ENCODE measurements at places on chromosomes 3 and 15. TPM values are rescaled to one million over a fixed set of nuclear protein-coding genes. Genes with fewer than 3 reads are reported as not detected.

DNA sequence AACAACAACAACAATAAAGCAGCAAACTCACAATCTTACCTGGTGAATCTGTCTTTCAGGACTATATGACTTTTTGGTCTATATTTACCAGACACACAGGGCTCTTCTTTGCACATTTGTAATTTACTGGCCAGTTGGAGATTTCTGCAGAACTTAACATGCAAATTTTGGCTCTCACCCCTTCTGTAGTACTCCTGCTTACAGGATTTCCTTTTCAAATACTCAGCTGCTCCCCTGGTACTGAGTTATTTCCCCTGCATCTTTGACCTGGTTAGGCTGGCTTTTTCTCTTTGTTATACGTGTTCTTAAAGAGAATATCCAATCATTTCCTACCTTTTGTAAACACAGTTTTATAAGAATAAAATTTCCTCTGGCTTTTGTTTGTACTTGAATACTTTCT is 228.0 kb downstream of the MBNL1 start:
- DNase-seq, result no peak

DNA sequence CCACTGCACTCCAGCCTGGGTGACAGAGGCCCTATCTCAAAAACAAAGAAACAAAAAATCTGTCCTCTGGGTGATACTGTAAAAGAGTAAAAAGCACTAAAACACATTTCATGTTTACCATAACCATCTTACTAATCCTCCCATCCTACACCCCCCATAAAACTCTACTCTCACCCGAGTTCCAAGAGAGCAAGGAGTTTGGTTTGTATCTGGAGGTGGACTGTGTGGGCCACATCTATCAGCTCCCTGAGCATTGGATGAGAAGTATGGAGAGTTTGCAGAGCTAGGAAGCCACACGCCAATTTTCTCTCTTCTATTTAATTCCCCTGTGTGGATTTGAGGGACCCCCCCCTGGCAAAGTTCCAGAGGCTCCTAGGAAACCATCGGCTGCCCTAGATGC is 80.0 kb downstream of the ATP10A start:
- no peak for DNase-seq

DNA sequence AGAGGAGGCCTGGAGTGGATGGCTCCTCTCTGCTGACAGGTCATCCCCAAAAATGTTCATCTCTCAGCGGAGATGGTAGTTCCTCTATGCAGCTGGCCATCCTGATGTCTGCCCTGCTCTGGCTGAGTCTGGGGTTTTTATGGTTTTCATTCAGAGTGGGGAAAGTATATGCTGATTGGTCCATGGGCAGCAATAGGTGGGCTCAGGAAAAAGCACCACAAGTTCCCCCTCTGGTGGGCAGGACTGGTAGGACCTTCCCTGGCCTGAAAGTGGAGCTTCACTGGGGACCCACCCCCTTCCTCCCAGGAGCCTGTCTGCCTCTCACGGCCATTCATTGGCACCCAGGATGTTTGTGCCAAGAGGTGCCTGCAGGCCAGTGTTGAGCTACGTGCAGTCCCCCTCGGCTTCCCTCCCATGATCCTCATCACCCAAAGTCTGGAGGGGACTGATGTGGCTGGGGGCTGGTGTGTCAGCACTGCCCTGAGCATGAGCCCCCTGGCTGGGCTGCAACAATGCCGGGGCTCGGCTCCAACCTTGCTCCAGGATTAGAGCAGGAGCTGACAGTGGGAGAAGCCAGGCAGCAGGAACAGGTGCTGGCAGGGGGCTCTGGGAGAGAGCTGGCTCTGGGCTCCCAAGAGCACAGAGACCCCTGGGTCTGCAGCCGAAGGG is 13.1 kb upstream of the BLOC1S6 start:
- DNase-seq, result no peak

GRCh38 chr3:12268049-12268735 is 20.7 kb upstream of the PPARG start:
- no peak for DNase-seq

- DNase-seq, result no peak
Measured at GRCh38 chr15:92394309-92395097, 822 bp downstream of the ST8SIA2 start.

DNA sequence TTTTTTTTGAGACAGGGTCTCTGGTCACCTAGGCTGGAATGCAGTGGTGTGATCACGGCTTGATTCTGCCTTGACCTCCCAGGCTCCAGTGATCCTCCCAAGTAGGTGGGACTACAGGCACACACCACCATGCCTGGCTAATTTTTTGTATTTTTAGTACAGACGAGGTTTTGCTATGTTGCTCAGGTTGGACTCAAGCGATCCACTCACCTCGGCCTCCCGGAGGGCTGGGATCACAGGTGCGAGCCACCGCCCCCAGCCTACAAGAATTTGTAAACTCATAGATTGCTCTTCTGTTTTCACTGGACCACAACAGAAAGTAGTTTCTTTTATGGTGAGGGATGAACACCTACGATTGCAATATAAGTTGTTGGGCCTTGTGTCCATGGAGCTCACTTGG is 7.4 kb downstream of the IGF1R start:
- no peak for DNase-seq

DNA sequence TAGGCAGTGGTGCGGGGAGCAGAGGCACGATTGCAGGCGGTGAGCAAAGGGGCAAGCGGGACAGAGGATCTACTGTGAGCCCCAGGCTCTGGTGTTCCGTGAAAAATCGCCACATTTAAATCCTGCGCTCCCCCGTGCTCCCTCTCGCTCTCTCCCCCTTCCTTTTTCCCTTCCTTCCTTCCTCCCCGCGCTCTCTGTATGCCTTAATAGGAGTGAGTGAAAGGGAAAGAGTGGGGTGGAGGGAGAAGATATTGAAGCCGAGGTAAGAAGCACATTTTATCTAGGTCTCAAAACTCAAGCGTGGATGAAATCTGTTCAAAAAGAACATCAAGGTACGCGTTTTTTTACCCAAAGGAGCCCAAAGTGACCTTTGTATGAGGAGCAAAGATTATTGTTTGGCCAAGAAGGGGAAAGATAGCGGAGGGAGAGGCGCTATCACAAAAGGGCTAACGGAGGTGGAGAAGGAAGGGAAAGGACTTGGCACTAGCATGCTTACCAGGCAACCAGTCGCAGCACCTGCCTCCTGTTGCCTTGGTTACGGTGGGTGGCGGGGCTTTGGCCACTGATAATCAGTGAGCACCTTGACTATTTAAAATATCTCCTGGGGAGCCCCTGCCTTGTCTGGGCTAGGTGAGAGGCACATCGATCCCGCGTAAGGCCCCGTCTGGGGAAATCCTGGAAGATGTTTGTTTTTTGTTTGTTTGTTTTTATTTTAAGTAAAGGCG is 14.9 kb upstream of the AEN start:
- no peak for DNase-seq

DNA sequence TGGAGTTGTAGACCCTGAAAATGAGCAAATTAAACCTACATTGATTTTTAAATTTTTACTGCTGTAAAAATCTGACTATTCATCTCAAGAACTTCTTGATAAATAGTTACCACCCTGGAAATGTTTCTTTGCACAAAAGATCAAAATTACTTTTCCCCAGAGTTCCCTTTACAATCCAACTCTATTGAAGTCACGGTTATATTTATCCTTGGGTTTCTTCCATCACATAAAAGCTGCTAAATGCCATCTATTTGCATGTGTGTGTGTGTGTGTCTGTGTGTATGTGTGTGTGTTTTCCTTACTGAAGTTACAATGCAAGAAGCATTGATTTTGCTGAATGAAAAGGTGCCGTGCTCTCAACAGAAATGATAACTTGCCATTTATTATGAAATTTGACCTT is 1273.0 kb downstream of the ROBO2 start:
- DNase-seq, result no peak

- no peak for DNase-seq
Measured at GRCh38 chr15:58344213-58345070, 87.3 kb upstream of the LIPC start.

DNA sequence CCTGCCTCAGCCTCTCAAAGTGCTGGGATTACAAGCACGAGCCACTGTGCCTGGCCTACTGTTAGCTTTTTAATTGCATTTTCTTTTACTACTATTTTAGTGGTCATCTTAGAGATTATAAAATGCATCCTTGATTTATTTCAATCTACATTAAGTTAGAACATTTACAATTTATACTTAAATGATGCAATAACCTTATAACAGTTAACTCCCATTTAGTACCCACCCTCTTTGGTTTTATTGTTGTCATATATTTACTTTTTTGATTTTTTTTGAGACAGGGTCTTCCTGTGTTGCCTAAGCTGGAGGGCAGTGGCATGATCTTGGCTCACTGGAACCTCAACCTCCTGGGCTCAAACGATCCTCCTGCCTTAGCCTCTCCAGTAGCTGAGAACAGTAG is 77.3 kb downstream of the PPCDC start:
- DNase-seq, result no peak

- no peak for DNase-seq
Measured at GRCh38 chr15:80609512-80609946, 85.6 kb upstream of the ABHD17C start.

DNA sequence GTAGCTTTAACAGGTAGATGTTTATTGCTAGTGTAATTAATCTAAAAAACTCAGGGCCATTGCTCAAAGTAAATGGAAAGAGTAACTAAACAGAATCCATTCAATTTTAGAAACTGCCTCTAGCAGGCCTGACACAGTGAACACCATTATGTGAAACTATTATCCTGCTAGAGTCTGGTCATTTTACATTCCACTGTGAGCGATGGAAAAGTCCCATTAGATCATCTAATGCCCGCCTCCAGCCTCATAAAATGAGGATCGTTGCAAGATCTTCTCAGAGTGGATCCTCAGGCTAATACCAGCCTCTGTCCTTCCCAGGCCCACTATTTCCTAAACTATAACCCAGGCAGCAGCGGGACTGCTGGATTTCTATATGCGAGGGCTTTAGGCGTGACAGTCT is 107.7 kb downstream of the WDR76 start:
- no peak for DNase-seq

DNA sequence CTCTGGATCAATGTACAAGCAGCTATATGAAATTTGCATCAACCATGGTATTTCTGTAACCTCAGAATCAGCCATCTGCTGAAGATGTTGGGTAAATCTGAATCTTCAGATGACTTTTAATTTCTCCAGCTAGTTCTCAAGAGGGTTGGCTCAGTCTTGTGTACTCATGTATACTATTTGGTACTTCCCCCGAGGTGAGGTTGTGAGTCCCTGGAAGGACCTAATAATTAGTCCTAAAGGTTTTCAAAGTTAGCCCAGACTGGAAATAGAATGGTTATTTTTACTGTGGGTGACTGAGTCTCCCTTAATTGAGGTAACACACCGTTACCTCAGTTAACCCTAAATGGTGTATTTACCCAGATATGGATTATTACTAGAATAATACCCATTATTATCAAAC is 104.3 kb upstream of the THSD4 start:
- DNase-seq, result no peak

DNA sequence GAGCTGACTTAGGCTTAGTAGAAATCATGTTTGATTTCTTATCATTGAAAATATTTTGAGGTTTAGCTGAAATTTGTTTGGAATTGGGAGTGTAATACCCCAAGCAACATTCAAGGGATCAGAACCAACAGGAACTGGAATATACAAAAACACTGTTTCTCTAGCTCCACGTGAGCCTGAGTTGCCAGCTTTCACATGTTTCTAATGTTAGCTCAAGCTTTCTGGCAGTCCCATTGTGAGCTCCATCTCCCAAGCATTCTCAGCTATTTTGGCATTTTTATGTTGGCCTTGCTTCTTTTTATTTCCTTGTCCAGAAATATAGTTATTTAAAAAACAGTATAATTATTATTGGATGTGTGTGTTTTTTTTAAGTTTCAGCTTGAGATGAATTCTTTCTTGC is 427.1 kb upstream of the DPH6 start:
- no peak for DNase-seq

- DNase-seq, result peak; percentile 61
Measured at GRCh38 chr3:55066551-55067047, 138.7 kb upstream of the LRTM1 start.

- DNase-seq, result no peak
Measured at GRCh38 chr3:21013566-21013965, 737.4 kb downstream of the ZNF385D start.

DNA sequence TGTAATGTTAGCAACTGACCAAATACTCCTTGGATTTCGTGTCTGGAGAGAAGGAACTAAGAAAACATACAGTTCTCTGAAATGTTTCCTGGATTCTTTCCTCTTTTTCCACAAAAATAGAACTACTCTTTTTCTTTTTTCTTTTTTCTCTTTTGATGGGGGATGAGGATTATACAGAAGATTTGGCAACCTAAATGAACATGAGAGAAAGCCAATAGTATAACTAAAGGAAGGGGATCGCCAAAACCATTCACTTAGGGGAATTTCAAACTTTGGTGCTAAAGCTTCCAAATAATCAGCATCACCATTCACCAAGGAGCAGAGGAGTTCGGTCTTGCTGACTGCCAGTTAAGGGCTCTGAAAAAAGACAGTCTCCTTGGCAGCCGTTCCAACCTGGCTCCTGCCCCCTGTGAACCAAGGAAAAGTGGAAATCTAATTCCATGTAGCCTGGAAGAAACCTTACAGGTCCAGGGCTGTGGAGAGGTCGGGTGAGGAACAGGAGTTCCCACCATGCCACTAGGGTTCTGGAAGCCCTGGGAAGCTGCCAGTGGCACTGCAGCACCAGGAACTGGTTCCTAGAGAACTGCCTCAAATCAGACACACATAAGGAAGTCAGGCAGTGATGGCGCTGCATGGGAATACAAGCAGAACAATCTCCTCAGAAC is 176.9 kb downstream of the TNIK start:
- DNase-seq, result peak; percentile 54

LDHAL6B gene
- polyA plus RNA-seq, result 0.12 TPM

EFCAB12 gene
- polyA plus RNA-seq, result 0.13 TPM

ATP6V1A gene
- polyA plus RNA-seq, result 14.7 TPM

FXR1 gene
- 577 TPM for polyA plus RNA-seq
